Effector CD8-positive, alpha-beta T cell (primary cell): ENCODE measurements at places on chromosomes 1 and 21.

GRCh38 chr1:31762726-31763670 is 1.1 kb downstream of the ADGRB2 start:
- peak; percentile 52 for DNase-seq

DNA sequence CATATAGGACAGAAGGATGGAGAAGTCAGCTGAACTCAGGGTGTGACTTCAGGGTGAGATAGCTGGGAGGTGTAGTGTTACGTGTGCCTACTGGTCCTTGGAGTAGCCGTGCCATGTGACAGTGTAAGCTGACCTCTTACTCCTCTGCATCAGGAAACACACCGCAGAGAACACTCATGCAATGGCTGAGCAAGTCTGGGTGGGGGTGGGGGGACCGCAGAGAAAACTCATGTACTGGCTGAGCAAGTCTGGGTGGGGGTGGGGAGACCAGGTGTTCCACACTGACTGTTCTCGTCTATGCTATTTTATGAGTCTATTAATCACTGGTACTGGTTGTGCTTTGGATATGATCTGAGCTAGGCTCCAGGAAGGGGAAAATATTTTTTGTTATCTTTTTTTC is 233.1 kb downstream of the PAPPA2 start:
- DNase-seq = no peak

DNA sequence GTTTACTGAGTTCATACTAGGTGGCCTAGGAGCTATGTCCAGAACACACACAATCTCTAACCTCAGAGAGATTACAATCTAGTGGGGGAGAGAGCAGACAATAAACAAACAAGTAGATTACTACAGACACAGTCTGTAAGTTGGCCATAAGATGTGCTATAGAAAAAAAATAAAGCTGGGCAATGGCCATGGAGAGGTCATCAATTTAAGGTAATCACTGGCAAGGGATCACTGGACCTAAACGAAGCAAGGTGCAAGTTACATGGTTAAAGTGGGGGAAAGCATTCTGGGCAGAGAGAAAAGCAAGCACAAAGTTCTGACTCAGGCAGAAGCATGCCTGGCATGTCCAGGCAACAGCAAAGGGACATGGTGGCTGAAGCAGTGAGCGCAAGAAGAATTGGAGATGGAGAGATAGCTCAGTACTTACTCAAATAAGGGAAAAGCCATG is 147.0 kb downstream of the RERE start:
- no peak for DNase-seq

- DNase-seq = no peak
Measured at GRCh38 chr1:36139521-36139920, 9.8 kb downstream of the TRAPPC3 start.

DNA sequence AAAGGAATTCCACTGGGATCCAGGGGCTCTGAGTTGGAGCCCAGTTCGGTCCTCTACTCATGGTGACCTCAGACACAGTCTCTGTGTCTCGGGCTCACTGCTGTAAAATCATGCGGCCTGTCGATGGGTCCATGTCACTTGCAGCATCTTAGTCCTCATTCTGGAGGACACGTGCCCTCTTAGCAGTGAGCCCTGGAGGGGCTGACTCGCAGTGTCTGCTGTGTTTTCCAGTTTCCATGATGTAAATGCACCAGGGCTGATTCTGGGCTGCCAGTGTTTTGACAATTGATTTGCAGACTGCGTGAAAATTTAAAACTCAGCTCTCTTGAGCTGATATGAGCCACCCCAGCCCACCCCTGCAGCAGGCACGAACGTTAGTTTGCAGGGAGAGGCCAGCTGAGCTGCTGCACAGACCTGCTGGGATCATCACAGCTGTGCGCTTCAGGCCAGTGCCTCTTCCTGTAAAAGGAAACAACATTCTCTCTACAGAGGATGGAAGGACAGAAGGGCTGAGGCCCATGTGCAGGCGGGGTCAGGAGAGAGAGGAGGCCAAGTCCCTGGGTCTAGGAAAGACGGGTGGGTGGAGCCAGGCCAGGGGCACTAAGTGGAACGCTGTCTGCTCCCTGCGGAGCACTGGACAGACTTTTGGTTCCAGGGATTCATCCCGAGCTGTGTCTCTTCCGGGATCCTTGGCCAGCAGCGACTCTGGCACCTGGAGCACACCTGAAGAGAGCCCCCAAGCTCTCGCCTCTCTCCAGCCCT is 42.6 kb downstream of the RSPH1 start:
- no peak for DNase-seq

DNA sequence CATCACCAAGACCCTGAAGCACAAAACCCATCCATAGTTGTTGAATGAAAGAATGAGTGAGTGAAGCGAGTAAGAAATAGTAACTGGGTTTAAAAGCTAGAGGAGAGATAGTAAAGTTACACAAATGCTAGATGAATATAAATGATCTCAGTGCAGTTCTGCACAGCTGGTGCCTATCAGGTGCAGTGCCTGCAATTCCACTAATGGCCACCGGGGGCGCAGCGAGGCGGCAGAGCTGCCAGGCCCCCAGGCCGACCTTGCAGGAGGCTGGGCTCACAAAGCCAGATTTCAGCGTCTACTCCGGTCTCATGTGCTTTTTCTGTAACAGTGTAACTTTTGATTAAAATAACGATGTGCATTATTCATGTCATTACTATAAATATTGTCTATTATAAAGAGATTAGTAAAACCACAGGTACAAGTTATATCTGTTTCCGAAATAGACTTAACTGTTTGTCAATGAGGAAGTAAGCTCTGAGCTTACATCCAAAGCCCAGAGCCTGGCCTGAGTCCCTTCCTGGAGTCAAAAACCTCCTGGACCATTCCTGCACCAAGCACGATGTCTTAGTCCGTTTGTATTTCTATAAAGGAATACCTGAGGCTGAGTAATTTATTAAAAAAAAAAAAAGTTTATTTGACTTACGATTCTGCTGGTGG is 477.6 kb downstream of the NPHP4 start:
- DNase-seq = peak; percentile 55

GRCh38 chr1:110245876-110246620 is 35.9 kb downstream of the KCNC4 start:
- DNase-seq = no peak

DNA sequence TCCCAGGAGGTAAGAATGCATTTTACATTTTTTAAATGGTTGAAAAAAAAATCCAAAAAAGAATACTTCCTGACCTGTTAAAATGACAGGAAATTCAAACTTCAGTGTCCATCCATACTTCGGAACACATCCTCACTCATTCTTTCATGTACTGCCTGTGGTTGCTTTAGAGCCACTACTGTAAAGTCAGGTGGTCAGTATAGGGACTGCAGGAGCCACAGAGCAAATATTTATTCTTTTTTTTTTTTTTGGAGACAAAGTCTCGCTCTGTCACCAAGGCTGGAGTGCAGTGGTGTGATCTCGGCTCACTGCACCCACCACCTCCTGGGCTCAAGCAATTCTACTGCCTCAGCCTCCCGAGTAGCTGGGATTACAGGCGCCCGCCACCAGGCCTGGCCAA is 124.7 kb downstream of the CLIC6 start:
- no peak for DNase-seq

GRCh38 chr1:160206036-160206389 is 829 bp downstream of the PEA15 start:
- no peak for DNase-seq

- no peak for DNase-seq
Measured at GRCh38 chr21:33901412-33902288, 14.0 kb downstream of the ATP5PO start.

DNA sequence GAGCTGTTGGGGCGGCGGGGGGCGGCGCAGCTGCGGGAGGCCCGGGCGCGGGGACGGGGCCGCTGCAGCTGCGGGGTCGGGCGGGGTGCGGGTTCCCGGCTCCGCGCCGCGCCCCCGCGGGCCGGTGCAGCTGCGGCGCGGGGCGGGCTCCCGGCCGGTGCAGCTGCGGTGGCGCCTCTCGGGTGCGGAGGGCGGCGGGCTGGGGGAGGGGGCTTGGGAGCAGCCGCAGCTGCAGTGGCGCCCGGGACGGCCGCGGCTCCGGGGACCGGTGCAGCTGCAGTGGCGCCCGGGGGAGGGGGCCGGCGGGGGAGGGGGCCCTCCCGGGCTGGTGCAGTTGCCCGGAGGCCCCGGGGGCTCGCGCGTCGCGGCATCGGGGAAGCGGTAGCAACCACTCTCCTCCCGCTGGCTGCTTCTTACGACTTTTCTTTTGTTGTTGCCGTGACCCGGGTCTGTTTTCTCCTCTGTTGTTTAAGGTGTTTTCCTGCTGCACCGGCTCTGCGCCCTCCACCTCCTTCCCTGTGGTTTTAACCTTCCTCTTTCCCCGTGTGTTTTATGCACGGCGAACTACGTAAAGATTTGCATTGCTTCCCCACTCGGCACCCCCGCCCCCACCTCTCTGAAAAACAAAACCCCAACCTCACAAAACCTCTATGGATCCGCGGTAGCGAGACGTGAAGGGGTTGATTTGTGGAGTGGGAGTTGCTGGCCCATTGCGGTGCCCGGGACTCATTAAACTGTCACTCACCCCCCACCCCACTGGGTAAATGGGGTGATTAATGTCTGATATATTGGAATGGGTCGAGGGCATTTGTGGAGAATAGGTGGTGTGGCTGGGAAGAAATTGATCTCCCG is 1.7 kb upstream of the ZBTB18 start:
- peak; percentile 59 for DNase-seq

DNA sequence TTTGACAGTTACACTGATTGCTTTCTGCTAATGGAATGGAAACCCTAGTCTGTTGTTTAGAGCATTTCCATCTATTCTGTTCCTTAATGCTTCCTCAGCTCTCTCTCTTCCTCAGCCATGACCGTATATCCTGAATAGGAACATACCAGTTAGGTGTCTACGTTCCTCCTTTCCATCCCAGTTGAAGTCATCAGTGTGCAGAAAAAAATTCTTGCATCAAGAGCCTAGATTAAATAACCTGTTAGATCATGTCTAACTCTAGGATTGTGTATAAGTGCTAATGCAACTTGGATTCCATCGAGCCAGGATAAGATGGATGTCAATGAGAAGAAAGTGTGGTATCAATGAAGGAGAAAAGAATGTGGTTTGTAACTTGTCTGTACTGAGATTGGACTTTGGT is 18.7 kb downstream of the UBAP2L start:
- DNase-seq = no peak

- DNase-seq = no peak
Measured at GRCh38 chr1:86775395-86775794, 71.0 kb downstream of the SH3GLB1 start.
